RWPE1 (cell line): ENCODE measurements at places on chromosomes 7 and 10.

GRCh38 chr7:38178695-38179344 lies 775 bp downstream of the STARD3NL start:
- DNase-seq: no peak

- DNase-seq: no peak
Measured at GRCh38 chr7:7077945-7078344, 104.4 kb upstream of the C1GALT1 start.

- DNase-seq: peak; percentile 28
Measured at GRCh38 chr10:57338823-57339558, 928.7 kb downstream of the IPMK start.

DNA sequence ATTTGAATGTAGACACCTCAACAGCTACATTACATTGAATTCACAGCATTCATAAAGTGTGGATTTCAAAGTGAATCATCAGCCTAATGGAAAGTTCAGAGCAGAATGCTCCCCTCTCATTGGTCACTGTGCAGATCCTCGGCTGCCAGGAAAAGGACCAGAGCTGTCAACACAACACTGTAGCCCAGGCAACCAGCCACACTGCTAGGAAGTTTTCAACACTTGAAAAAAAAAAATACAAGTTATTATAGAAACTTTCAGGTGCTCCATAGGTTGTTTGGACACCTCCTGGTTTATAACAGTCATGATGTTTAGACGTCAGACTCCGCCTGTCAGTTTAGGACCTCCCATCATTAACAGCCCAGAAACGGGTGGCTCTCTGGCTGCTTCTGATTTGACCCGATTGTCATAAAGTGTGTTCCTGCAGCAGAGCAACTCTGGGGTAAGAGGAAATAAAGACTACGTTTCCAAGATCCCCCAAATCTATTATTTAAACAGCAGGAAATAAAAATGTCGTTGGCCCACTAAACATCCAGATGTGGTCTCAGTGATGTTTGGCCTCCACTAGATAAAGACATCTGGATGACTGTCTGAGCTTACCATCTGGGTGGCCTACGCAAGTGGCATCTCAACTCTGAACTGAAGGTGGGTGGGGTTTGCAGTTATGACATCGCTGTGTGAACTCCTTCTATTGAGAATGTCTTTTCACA lies 117.4 kb downstream of the CABCOCO1 start:
- peak; percentile 76 for DNase-seq

- DNase-seq: no peak
Measured at GRCh38 chr7:1856161-1856887, 186.2 kb downstream of the ELFN1 start.

DNA sequence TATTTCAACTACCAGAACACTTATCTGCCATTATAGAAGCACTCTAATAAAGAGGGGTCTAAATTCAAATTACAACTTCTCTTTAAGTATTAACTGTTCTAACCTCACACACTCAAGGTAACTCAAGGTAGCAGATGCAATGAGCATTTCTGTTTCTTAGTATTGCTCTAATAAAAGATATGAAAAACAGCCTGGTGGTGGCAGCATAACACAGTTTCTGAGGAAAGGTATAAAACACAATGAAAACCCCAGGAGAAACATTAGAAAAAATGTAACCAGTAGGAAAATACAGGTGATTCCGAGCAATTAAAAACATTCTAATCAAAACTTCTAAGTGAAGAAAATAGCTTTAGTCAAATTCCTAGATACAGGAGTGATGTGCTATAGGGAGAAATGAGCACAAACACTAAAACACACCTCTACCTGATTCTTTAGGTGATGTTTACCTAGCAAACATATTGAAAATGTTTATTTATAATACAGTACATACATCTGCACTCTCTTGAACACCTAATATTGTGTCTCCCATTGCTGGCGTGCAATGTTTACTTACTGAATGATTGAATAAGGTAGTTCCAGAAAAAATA lies 3.5 kb downstream of the MKRN1 start:
- peak; percentile 32 for DNase-seq

- no peak for DNase-seq
Measured at GRCh38 chr10:10774416-10774815, 243.3 kb upstream of the CELF2 start.

DNA sequence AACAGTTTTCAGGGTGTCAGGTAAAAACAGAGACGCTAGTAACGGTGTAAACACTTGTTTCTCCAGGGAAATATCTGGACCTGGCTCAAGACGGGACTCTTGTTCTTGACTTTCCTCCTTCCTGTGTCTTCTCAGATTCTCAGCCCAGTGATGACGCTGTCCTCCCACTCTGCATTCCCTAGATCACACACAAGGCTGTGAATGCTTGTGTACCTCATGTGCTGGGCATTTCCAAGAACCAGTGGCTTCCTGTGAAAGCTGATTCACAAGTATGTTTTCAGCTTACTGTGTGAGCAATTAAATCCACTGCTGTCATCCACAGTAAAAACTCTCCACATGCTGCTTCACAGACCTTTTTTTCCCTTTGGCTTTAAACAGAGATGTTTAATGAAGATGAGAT lies 193.8 kb upstream of the DPP6 start:
- no peak for DNase-seq

- DNase-seq: peak; percentile 49
Measured at GRCh38 chr7:92634924-92635519, 44.8 kb upstream of the FAM133B start.

DNA sequence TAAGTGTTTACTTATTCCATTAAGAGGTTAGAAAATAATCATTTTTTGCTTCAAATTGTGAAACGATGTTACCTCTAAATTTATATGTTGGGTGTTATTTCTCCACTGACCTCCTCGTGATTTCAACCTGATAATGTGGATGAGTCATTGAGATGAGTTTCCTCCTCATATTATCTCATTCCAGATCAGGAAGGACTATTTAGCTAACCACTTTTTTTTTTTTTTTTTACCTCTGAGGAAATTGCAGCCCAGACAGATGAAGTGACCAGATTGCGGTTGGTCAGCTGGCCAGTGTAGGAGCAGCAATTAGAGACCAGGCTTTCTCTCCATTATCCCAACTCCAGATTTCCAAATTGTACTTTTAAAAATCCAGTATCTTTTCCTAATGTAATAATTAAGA lies 248.7 kb downstream of the FZD1 start:
- DNase-seq: peak; percentile 21

- DNase-seq: no peak
Measured at GRCh38 chr10:78301891-78302738, 268.5 kb downstream of the RPS24 start.

GRCh38 chr10:131184503-131184902 lies 127.0 kb downstream of the TCERG1L start:
- no peak for DNase-seq

DNA sequence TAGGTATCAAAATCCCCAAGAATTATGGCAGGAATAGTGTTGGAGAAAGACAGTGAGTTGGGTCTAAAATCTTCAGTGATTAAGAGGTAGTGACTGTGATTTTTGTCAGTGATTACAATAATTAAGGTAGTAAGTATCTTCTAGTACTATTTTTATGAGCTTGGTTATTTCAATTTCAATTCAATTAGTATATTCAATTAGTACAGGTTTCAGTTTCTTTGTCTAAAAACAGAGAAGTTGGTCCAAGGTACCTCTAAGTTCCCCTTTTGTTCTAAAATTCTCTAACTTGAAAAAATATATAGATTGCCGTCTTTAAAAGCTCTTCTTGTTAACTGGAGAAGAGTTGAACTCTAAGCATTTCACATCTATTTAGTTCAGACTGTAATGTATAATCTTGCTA lies 82.9 kb downstream of the OTUD1 start:
- DNase-seq: no peak

- no peak for DNase-seq
Measured at GRCh38 chr10:80894311-80894791, 356.6 kb downstream of the SH2D4B start.

GRCh38 chr7:80722616-80723195 lies 84.3 kb downstream of the CD36 start:
- DNase-seq: peak; percentile 94

GRCh38 chr7:112201411-112201810 lies 4.8 kb downstream of the DOCK4 start:
- peak; percentile 79 for DNase-seq

DNA sequence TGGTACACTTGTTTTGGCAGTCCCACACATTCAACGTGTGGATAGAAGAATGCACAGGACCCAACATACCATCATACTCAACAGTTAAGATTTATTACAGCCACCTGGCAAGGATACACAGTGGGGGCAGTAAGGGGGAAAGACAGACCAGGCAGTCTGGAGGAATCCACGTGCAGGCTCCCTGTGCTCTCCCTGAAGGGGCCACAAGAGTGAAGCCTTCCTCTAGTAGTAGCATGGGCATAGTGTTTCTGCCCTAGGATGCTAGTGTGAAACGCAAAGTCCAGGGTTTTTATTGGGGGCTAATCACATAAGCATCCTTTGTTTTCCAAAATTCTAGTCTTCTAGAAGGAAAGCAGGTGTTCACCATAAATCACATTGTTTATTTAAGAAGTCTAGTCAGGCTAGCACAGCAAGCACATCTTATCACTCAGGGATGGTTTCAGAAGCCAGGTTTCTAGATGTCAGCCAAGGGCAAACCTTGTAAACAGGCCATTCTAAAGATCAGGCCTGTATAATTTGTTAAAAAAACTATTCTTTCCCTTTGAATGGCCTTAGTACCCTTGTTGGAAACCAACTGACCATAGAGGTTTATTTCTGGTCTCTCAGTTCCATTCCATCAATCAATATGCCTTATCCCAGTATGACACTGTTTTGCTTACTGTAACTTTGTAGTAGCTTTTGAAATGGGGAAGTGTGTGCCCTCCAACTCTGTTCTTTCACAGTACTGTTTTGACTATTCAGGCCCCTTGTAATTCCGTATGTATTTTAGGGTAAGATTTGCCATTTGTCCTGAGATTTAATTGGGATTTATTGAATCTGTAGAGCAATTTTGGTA lies 12.4 kb upstream of the TFAM start:
- DNase-seq: no peak

DNA sequence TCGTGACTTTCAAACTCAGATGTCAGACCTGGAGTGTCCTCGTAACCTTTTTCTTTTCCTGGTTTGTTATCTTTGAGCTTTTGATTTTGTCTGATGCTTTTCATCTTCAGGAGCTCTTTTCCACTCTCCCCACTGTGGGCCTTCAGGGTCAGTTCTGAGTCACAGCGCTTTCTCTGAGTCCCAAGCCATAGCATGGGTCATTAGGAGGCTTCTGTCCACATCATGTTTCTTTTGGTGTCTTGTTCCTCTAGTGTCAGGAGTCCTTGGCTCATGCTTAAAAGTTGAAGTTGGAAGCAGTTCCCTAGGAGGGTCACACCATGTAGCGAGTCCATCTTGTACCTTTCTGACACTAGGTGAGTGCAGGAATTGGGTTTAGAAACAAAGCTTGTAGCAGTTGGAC lies 40.3 kb downstream of the DAGLB start:
- no peak for DNase-seq

DNA sequence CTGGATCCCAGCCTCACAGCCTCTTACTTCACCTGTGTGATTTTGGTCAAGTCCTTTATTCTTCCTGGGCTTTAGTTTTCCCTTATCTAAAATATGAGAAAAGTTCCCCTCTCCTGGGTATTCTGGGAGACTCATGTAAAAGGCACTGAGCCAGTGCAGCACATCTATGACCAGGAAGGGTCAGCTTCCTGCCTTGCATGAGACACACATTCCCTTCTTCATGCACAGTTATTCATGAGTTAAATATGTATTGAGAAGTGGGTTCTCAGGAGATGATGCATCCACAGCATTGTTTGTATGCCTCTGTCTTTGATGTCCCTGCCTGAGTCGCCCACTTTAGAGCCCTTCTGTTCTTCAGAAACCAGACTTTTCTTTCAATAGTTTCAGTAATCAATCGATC lies 33.3 kb downstream of the EGFR start:
- peak; percentile 60 for DNase-seq

DNA sequence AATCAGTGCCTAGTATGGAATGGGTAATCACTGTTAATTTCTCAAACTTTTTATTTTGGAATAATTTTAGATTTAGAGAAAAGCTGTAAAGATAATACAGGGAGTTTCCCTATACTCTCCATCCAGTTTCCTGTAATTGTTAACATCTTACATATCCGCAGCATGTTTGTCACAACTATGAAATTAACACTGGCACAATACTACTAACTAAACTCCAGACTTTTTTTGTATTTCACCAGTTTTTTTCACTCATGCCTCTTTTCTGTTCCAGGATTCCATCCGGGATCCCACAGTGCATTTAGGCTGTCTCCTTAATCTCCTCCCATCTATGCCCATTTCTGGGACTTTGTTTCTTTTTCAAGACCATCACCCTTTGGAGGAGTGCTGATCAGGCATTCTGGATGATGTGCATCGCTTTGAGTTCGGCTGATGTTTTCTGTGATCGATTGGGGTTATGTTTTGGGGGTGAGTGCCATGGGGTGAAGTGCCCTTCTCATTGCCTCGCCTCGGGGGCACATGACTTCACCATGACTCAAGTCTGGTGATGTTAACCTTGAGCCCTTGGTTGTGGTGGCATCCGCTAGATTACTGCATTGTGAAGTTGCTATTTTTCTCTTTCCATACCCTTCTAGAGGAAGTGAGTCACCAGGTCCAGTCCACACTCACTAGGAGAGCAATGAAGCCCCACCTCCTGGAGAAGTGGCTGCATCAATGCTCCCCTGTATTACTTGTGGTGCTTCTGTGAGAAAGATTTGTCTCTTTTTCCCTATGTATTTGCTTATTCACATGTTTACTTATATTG lies 43.9 kb upstream of the GRB10 start:
- DNase-seq: peak; percentile 78

DNA sequence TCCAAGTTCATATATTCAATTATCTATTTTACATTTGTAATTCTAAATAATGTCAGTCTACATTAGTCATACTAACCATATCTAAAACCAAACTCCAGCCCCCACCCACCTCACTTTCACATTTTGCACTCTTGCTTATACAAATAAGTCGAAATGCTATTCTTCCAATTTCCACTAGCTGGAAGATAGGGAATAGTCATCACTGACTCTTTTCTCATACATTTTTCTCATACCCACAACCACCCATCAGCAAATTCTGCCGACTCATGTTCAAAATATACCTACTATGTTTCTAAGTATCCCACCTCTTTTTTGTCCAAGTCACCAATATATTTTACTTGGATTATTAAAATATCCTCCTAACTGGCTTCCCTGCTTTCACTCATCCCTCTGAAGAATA lies 93.2 kb upstream of the DGKB start:
- no peak for DNase-seq

- no peak for DNase-seq
Measured at GRCh38 chr7:137165241-137165640, 178.3 kb downstream of the PTN start.

GRCh38 chr10:131226446-131227162 lies 84.9 kb downstream of the TCERG1L start:
- DNase-seq: no peak

GRCh38 chr7:122258971-122259370 lies 45.6 kb downstream of the FEZF1 start:
- no peak for DNase-seq

GRCh38 chr7:2965745-2966270 lies 77.9 kb downstream of the CARD11 start:
- no peak for DNase-seq
